ENCODE measurements at places on chromosomes 4 and X. TPM values are rescaled to one million over a fixed set of nuclear protein-coding genes. Genes with fewer than 3 reads are reported as not detected.

GRCh38 chr4:99310389-99310788 lies 10.8 kb downstream of the ADH1B start:
- no peak for DNase-seq

- DNase-seq, result no peak
Observed at GRCh38 chr4:134470544-134470943, 269.0 kb upstream of the PABPC4L start.

FRMD7 gene
- not detected for total RNA-seq

DNA sequence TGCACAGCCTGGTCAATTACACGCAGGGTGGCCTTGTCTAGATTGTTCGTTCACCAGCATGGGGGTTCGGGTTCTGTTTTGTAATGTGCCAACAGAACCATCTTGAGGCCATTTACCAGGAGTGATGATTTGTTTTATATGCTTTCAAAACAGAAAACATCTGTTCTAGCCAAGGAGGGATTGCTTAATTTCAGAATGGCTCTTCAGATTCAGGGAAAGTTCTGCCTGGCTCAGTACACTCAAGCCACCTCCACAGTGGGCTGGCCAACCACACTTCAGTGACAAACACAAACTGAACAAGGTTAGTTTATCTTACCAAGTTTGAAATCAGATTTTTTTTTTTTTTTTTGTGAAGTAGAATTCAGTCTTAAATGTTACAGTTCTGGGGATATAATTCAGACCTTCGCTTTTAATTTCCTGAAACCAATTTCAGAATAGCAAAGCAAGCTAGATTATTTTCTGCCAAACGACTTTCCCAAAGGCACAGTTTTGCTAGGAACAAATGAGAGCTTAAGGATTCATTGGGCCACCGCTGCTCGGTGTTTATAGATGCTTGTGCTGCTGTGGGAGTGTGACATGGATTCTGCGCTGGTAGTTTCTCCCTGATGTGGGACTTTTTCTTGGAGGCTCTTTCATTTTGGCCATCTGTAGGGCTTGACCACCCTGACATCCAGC lies 23.4 kb downstream of the SMS start:
- DNase-seq, result no peak

- DNase-seq, result no peak
Observed at GRCh38 chr4:40734497-40734896, 15.3 kb upstream of the NSUN7 start.

DNA sequence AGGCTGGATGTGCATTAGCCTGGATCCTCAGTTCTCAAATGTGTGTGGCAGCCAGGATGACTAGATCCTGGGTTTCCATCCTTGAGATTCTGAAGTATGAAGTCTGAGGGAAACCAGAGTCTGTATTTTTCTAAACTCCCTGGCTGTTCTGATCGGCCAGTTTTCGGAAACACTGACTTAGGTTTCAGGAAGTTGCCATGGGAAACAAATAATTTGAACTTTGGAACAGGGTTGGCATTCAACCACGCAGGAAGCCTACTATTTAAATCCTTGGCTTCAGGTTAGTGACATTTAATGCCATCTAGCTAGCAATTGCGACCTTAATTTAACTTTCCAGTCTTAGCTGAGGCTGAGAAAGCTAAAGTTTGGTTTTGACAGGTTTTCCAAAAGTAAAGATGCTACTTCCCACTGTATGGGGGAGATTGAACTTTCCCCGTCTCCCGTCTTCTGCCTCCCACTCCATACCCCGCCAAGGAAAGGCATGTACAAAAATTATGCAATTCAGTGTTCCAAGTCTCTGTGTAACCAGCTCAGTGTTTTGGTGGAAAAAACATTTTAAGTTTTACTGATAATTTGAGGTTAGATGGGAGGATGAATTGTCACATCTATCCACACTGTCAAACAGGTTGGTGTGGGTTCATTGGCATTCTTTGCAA lies 67.6 kb downstream of the PDGFRA start:
- no peak for DNase-seq

DNA sequence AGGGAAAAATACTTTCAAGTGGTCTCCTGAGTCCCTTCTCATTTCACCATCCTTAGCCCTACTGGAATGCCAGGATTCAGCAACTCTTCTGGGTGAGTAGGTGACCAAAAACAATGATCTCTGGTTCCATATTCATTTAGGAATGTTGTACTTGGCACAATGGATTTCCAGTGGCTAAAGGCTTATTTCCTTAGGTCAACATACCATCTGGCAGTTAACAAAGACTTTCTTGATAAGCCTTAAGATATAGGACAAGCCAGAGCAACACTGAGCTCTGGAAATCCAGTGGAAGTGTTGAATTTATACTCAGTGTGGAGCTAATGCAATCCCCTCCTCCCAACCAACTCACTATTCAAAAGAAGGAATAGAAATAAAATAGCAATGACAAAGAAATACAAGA lies 139.4 kb upstream of the EMCN start:
- no peak for DNase-seq

CT45A5 gene
- not detected for total RNA-seq

DNA sequence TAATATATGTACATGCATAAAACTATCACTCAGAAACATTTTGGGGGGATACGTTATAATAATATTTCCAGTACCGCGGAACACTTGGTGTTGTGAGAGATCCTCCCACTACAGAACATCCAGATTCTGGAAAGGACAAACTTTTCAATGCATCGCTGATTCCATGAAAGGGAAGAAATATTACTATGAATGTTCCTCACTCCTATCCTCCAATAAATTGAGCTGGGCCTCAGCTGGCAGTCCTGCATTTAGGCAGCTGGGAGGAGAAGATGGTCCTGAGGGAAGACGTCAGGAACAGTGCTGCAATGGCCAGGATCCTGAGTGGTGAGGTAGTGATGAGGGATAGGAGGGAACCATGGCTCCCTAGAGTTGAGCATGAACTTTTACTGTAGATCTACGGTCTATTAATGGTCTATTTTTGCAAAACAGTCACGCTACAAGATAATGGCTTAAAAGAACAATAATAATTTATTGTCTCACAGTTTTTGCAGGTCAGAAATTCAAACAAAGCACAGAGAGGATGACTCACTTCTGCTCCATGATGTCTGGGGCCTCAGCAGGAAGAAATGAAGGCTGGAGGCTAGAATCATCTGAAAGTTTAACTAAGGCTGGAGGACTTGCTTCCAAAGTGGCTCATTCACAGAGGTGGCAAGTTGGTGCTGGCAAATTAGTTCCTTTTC lies 538.1 kb downstream of the STIM2 start:
- DNase-seq, result no peak

GRCh38 chrX:33198561-33199279 lies 12.6 kb downstream of the DMD start:
- no peak for DNase-seq

DNA sequence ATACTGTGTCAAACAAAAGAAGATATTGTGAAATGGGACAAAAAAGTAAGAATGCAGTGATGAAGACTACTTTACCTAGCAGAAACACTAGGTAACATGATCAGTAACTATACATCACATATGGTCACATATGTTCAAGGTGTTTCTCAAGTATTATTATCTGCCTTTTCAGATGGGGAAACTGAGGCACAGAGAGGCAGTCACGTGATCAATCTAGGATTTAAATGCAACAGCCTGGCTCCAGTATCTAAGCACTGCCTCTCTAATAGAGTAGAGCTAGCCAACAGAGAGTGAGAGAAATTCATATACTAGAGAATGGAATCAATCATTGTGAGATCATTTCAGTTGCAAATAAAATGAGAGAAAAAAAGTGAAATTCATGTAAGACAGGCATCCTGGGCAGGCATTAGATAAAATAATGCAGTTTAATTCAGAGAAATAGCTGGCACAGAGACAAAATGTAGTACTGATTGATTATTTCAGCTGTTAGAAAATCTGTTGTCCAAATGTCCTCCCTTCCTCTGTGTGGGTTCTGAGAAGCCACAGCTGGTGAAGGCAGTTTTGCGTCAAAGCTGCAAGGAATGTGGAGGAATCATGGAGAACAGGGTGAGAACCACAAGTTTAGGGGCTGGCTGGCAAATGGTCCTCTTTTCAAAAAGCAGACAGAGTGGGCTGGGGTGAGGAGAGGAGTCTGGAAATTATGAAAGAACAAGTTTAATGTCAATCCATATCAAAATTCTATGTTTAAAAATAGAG lies 26.0 kb downstream of the SMIM43 start:
- DNase-seq, result no peak

DNA sequence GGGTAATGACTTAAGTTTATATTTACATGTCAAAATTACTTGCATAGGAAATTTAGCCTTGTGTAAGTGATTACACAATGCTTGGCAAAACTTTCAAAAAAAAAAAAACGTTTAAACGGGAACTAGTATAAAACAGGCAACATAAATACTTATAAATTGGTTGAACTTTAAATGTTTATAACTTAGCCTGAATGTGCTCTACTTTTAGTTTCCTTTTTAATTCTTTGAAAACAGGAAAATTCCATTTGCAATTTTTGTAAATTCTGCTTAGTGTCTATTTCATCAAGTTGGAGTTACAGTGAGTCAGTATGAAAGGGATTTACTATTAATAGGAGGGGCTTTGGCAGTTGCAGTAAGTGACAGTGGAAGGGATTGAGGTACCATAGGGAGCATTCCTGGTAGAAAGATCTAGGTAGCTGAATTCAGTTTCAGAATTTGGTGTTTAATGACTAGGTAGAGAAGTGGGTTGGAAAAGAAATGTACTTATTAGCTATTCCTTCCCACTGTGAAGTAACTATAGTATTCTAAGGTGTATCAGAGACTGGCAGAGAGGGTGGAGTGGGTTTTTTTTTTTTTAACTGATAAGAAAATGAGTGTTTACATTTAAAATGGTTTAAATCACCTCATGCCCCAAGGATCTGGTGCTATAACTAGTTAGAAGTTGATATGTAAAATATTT lies 2.8 kb downstream of the STAG2 start:
- no peak for DNase-seq

GRCh38 chrX:126342859-126343258 lies 176.8 kb upstream of the DCAF12L2 start:
- no peak for DNase-seq

GRCh38 chrX:23737413-23737812 lies 5.7 kb downstream of the ACOT9 start:
- DNase-seq, result no peak

DNA sequence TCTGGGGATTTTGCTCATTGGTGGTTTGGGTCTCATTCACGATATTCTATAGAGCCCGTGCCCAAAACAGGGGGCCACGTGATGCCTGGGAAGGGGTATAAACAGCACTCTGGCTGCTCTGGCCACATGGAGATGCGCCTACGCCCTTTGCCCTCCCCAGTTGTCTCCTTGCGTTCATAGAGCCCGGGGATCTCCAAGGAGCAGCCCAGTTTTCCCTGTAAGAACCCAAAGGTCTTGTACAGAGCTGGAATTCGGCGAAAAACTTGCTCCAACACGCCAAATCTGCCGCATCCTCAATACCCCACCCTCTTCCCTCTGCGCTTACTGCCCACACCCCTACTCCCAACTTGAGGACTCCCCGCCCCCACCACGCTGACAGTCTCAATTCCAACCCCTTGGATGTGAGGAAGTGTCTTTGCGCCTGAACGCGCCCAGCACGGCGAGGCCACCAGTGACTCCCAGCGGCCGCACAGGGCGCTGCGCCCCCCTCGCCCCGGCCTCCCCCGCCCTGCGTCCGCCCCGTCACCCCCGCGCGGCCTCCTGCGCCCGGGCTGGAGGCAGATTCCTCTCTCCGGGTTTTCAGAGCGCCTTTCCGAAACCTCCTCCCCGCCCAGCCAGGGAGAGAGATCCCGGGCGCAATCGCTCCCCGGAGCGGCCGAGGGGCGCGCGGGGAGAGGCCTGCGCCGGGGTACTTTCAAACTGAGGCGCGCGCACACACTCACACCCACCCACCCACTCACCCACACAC lies at the start of gene NHS:
Gene NHS (plus strand): TSS at position 582 of the 748 bp plus-strand sequence. CDS start 558 bp downstream, outside the sequence.
- peak; percentile 92 for DNase-seq

SORCS2 gene
- total RNA-seq, result 5.0 TPM

DNA sequence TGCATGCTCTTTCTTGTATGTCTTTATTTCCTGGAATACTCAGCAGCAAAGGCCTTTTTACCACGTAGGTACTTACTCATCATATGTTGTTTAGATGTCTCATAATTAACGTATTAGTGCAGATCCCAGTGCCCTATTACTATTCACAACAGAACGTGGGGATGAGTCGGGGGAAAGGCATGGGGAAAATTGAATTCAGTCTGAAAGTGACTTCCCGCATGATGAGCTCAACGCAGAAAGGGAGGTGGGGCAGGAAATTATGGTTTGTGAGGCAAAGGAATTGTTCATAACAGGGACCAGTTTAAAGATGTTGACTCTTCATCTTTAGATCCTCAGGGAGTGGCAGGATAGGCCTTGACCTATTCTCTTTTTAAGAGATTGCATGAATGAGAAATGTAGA lies 2.0 kb upstream of the TMPRSS11D start:
- DNase-seq, result no peak

DNA sequence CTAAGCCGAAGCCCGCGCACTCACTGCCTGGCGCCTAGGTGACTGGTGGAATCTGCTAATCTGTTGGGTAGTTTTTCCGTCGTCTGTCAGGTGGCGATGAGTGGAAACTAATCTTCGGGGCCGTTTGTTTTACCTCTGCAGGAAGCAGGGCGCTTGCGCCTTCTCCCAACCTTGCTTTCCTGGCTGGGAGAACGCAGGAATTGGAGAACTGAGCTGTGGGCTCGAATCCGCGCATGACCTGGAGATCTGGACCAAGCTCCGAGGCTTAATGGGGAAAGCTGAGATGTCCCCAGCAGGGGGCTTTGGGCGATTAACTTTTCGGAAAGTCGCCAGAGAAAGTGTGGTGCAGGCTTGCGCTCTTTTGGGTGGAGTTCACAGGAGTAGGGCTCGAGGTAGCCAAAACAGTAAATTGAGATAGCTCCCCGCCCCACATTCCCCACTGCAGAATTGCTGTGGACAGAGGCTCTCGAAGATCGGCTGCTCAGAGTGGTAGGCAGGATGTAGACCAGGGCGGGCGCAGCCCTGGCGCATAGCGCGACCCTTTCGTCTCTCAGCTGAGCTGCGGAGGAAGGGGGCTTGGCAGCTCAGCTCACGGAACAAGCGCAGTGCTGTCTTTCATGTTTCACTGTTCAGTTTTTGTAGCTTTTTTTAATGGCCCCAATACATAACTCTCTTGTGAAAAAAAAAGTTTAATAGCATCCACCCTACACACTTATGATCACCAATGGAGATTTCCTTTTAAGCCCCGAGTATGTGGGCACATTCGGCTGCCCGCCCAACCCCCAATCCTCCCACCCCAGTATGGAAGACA lies 2.7 kb upstream of the FGF5 start:
- DNase-seq, result no peak

DNA sequence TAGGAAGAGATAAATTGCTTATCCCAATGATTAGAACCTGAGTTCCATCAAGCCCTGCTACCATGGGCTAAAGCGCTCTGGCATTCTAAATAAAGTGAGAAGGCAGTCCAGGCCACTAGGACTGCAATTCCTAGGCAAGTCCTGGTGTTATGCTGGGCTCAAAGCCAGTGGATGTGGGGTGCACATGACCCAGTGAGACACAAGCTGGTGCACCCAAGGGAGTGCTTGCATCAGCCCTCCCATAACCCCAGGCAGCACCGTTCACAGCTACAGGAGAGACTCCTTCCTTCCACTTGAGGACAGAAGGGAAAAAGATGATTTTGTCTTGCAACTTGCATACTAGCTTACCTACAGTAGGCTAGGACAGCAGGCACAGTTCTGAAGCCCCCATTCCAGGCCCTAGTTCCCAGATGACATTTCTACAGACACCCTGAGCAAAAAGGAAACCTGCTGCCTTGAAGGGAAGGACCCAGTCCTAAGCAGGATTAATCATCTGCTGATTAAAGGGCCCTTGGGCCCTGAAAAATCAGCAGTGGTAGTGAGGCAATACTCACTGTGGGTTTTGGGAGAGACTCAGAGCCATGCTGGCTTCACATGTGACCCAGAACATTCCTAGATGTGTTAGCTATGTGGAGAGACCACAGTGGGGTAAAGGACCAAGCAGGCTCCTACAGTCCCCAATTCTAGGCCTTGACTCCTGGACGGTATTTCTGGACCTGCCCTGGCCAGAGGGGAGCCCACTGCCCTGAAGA lies 77.8 kb downstream of the KLHL13 start:
- no peak for DNase-seq

All from esophagus muscularis mucosa (tissue), 4 donors.